8988T (cell line): ENCODE measurements at places on chromosomes 12 and 14.

DNA sequence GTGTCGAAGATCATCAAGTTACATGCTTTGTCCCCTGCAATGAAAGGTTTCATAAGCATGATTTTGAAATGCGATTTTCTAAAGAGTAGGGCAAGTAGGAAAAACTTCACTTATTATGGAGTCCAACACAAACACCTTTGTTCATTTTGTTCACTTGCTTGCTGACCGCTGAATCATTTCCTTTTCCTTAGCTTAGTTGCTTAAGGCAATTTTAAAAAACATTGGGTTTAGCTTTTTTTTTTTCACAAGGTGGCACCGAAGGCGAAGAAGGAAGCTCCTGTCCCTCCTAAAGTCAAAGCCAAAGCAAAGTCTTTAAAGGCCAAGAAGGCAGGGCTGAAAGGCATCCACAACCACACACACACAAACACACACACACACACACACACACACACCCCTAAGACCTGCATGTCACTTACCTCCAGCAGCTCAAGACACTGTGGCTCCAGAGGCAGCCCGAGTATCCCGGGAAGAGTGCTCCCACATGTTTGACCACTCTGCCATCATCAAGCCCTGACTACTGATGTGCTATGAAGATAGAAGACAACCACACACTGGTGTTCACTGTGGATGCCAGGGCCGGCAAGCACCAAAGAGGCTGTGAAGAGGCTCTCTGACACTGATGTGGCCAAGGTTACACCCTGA, 11.4 kb downstream of the MANSC1 start:
- DNase-seq = no peak

GRCh38 chr12:130719263-130719859, 3.3 kb upstream of the RIMBP2 start:
- no peak for DNase-seq

- DNase-seq = peak; percentile 22
Measured at GRCh38 chr12:96445691-96446583, 43.4 kb upstream of the CFAP54 start.

DNA sequence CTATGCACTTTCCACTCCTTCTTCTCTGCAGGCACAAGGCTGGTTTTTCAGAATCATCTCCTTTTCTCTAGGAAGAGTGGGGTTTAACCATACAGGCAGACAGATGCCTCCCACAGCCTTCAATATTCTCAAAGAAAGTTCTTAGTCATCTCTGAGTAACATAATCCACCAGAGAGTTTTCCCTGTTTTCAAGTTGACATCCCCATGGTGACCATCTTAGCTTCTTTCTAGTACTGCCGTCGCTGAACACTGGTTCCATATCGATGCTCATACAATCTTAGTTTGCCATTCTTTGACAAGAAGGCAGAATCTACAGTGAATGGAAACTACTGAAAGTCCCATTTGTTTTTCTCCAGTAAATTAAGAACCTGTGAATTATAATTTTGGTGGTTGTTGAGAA, 28.6 kb downstream of the TPH2 start:
- no peak for DNase-seq

DNA sequence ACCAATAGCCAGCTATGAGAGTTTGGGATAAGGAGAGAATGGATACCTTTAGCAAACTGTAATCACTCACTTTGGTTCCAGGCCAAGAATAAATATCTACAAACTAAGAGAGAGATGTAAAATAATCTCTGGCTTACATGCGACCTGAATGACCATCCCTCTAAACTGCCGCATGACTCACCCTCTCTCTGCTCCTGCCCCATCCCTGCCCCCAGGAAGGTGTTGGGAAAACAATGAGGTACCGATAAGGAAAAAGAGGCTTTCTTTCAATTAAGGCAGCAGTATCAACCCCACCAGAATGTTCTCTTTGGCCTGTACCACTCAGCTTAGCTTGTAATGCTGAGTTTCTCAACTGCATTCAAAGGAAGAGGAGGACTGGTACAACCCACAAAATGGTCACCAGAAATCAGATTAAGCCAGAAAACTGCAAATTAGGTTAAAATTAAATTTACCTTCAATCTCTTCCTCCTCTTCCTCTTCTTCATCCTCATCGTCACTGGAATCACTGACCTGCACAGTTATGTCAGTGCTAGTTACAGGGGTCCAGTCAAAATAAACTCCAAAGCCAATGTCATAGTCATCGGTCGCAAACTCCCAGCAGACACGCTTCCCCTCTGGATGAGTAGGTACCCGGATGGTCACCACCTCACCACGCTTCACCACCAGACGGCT, 22.0 kb downstream of the GSTZ1 start:
- DNase-seq = no peak

- DNase-seq = no peak
Measured at GRCh38 chr14:82441270-82441669, 907.6 kb upstream of the SEL1L start.

- no peak for DNase-seq
Measured at GRCh38 chr12:77850129-77850528, 19.4 kb downstream of the NAV3 start.
